ENCODE measurements at places on chromosomes 5 and 9.

GRCh38 chr5:157860898-157861890 lies 2.2 kb upstream of the CLINT1 start:
- no peak for DNase-seq

DNA sequence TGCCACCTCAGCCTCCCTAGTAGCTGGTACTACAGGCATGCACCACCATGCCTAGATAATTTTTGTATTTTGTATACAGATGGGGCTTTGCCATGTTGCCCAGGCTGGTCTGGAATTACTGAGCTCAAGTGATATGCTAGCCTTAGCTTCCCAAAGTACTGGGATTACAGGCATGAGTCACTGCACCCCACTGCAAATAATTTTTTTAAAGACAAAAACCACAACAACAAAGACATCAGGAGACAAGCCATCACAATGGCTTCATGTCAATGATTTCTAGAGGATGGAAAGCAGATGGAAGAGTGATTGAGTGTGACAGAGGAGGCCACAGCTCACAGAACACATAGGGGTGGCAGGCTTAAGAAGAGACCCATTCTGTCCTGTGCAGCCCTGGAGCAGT lies 97.9 kb upstream of the PCSK1 start:
- DNase-seq: no peak

GRCh38 chr5:133884569-133885311 lies 83.7 kb downstream of the C5orf15 start:
- no peak for DNase-seq

DNA sequence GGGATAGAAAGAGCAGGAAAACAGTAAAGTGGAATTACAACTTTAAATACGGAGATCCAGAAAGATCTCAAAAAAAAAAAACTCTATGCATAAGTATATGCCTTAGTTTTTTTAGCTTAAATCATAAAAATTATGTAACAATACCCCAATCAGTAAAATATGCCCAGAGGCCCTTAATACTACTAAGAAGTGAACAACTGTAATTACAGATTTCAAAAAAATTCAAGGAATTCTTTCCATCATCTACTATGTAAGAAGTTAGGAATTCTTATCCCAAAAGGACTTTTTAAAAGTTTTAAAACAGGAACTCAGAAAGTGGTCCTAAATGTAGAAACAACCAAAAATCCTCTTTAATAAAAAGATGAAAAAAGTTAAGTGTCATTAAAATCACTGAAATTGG lies 111.3 kb downstream of the SSBP2 start:
- DNase-seq: no peak

DNA sequence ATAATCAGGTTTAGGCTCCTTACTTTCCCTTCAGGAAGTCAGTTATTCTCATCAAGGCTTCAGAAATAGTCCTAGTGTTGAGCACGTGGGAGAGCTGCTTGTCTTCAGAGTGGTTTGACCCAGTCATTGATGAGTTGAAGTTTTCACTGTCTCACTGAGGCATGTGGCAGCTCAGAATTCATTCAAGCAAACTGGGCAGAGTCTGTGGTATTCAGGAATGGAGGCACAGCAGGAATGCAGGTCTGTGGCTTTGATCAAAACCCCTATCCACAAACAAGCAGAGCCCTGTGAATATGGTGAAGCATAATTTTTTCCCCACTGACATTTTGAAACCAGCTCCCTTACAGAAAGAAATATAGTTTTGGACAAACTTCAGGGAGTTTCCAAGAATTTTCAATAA lies 207.3 kb downstream of the CD180 start:
- DNase-seq: no peak

- no peak for DNase-seq
Measured at GRCh38 chr9:105673850-105674387, 11.7 kb downstream of the TAL2 start.

- no peak for DNase-seq
Measured at GRCh38 chr9:123399803-123400378, 43.9 kb downstream of the CRB2 start.

GRCh38 chr9:22682536-22682935 lies 235.9 kb downstream of the DMRTA1 start:
- no peak for DNase-seq

DNA sequence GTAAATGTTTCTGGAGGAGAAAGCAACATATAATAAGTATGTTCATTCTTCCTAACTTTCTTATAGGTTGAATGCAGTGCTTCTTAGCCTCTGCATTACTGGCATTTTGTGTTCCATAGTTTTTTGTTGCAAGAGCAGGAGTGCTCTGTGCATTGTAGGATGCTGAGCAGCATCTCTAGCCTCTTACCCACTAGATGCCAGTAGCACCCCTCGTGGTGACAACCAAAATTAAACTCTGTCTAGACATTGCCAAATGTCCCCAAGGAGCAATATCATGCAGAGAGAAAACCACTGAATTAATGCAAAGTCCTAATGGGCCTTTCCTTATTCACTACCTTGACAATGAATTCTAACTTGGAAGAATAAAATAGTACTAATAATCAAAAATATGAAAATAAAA lies 147.0 kb downstream of the GLIS3 start:
- DNase-seq: no peak

DNA sequence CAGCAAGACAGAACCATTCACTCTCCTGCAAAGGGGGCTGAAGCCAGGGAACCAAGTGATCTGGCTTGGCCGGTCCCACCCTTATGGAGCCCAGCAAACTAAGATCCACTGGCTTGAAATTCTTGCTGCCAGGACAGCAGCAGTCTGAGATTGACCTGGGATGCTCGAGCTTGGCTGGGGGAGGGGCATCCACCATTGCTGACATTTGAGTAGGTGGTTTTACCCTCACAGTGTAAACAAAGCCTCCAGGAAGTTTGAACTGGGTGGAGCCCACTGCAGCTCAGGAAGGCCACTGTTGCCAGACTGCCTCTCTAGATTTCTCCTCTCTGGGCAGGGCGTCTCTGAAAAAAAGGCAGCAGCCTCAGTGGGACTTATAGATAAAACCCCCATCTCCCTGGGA lies 60.5 kb downstream of the TNFSF8 start:
- no peak for DNase-seq

DNA sequence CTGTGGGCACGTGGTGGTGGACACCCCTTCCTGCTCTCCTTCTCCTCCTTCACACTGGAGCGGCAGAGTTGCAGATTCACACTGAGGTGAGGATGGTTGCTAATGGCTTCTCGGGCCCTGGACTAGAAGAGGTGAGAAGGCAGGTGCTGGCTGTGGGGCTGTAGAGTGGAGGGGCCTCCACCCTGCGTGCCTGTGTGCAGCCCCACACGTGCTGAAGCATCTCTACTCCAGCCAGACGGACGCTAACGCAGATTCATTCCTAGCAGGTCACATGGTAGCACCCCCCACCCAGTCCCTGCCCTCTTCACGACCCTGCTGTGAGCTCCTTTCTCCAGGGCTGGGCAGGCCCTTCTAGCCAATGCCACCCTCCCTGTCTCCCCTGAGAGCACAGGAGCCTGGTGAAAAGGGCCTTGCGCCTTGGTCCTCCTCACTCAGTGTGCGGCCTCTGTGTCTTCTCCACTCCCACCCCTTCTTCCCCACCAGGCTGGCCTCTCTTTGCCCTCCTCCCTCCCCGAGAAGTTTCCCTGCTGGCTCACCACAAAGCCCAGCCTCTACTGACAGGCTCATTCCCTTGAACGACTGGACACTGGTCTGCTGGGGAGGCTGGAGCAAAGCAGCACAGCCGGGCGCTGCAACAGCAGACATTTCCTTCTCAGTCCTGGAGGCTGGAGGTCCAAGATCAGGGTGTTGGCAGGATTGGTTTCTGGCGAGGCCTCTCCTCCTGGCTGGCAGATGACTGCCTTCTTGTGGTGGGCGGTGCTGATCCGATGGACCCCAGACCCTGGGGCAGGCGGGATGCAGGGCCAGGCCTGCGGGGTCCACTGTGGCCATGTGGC lies 14.2 kb downstream of the CACNA1B start:
- DNase-seq: no peak

DNA sequence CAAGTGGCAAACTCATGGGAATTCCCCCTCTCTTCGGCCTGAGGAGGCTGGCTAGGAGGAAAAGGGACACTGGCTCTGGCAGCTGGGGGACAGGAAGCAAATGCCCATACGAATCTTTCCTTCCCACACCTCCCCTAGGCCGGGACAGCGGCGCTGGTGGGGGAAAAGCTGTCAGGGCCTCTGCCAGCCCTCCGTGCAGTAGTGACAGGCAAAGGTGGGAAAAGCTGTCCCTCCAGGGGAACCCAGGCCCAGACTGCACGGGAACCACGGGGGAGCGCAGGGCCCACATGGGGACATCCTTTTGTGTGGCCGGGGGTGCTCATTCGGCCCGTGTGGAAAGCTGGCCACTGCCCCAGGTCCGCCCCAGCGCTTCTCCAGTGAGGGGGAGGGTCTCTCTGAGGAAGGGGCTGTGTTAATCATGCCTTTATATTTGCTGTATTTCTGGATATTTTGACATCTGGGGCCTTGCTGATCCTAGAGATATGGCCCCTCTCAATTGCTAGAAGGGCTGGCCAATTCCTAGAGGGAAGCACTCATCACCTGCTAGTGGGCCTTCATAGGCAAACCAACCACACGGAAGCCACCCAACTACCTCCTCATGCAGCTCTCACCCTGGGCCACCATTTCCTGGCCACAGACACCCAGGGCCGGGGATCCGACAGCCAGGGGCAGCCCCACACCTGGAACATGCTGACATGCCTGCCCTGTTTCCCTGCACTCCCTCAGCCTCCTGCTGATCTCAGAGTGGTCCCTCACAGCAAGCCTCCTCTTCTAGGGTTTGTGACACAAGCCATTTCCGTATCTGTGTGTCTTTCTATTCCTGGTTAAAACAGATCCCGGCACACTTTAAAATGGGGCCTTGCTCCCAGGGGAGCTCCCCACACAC lies 138.8 kb downstream of the ROR2 start:
- no peak for DNase-seq

DNA sequence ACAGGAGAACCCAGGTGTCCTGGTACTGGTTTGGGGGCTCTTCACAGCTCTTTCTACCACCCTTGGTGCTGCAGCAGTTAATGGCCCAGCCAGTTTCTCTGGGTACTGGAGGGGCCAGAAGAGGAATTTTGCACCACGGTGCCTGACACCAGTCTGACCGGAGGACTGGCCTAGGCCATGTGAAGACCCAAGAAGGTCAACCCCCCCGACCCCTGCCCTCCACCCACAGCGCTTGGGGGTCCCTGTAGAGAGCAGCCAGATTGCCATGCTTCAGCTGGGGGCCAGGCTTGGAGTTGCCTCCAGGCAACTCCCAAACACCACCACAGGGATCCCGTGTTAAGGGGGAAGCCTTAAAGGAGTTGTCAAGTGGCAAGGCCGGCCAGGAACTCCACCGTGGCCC lies 6.2 kb downstream of the ARSI start:
- no peak for DNase-seq

GRCh38 chr9:133506653-133507038 lies 18.1 kb downstream of the MYMK start:
- no peak for DNase-seq

DNA sequence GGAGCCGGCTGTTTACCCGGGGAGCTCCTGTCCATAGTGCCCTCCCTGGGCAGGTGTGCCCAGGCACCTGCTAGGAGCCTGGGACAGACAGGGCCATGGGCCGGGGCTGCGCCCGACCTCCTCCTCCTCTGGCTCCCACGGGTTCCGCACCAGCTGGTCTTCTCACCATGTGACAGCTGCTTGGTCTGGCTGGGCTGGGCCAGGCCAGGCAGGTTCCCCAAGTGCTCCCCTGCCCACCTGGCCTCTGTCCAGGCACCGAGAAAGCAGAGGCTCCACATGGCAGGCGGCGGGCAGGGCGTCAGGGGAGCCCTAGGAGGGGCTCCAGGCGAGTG lies 60.0 kb downstream of the OLFM1 start:
- DNase-seq: no peak

DNA sequence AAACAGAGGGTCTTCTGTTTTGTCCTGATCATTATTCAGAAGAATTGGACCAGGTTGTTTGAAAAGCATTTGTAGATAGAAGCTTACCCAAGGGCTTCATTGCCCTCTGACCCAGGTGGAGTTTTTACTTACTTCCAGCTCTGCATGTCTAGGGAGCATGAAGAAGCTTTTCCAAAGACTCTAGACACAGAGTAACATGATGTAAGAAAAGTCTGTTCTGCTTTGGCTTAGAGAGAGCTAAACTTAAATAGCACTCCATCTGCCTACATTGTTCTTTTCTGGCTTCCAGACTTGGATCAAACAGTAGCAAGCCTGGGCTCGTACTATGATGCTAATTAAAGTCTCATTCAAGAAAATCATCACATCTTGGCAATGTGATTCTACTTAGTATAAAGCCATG lies 112.1 kb downstream of the SNCAIP start:
- DNase-seq: no peak

DNA sequence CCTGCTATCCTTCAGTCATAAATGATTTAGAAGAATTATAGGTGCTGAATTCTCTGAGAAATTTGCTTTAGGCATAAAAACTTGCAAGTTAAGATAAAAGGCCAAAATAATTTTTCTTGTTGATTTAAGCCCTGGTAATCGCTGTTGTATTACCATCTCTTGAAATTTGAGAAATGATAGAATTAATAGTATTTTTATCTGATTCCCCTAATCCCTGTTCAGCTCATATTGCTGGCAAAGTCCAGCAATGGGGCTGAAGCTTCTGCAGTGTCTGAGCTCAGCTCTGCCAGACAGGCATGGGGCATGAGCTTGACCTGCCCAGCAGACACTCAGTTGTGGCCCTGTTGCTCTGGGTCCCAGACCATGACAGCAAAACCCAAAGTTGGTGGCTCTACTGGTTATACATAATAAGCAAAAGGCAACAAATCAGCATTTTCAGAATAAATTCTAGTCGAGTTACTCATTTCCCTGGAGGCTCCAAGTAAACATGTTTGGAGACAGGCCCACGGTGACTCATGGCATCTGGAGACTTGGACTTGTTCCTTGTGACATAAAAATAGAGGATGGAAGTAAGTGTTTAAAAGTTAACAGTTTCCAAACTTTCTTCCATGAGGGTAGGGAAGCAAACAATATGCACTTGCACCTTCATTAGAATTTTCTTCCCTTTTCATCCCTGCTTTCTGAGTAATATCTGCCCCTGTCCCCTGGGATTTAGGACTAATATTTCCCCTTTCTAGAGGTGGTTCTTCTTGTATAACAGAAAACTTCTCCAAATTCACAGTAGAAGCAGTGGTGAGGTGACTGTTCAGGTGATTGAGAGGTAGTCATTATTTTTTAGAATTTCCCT lies 60.2 kb upstream of the SLC2A8 start:
- no peak for DNase-seq

- DNase-seq: no peak
Measured at GRCh38 chr5:167785901-167786300, 505.5 kb upstream of the WWC1 start.

- DNase-seq: no peak
Measured at GRCh38 chr9:88828018-88828417, 163.2 kb upstream of the S1PR3 start.

DNA sequence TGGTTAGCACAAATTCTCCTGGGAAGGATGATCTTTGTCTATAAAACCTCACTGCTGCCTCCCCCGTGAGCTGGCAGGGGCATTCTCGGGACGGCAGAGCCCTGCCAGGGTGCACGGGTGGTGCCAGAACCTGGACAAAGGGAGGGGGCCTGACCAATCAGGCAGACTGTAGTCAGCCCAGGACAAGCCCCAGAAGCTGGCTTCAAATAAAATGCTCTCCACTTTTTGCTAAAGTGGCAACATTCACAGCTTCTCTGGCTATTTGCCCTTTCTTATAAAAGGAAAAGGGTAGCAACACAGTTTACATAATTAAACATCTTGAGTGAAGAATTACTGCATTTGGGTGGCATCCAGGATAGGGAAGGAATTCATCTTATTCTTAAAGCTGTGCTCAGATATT lies 14.4 kb downstream of the IL9 start:
- DNase-seq: no peak
